NCI-H1436 (cell line): ENCODE measurements at places on chromosomes 12 and 14.

DNA sequence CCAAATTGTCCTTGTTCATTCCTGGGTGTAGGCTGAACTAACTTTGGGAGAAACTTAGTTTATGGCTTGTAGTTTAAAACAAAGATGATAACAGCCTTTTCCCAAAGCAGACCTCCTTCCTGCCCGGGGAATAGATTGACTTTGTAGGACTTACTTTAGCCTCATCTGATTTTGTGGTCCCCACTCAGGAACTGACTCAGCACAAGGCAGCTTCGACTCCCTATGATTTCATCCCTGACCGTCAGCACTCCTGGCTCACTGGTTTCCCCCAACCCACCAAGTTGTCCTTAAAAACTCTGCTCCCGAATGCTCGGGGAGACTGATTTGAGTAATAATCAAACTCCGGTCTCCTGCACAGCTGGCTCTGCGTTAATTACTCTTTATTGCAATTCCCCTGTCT is 40.1 kb upstream of the DDHD1 start:
- DNase-seq: no peak

GRCh38 chr12:6754411-6754810 is 1.5 kb upstream of the MLF2 start:
- no peak for DNase-seq

DNA sequence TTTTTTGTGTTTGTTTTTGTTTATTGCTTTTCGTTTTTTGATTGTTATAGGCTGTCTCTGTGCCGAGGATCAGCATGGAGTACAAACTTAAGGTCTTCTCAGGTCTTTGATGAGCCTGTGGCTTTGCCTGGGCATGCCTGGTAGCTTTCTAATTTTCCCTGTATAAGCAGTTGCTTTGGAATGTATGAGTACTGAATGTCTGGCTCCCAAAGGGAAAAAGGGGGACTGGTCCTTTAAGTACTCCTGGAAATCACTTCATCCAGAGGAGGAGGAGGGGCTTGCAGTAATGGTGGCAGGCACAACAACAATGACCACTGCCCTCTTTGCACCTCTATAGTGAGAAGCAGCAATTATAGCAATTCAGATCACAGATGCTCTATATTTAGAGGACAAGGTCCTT is 67.6 kb upstream of the TTC7B start:
- no peak for DNase-seq

- no peak for DNase-seq
Observed at GRCh38 chr12:119592232-119592631, 1.3 kb upstream of the TMEM233 start.

- DNase-seq: no peak
Observed at GRCh38 chr12:13443498-13443897, 247.0 kb downstream of the EMP1 start.

DNA sequence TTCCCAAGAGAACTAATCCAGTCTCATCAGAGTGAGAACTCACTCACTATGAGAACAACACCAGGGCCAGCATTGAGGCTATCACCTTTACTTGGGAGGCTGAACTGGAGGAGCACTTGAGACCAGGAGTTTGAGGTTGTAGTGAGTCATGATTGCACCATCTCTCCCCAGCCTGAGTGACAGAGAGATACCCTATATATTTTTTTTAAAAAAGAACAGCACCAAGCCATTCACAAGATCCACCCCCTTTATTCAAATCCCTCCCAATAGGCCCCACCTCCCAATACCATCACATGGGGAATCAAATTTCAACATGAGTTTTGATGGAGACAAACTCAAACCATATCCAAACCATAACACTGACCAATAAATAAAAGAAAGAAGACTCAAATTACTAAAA is 3.7 kb upstream of the TMX1 start:
- no peak for DNase-seq

- DNase-seq: no peak
Observed at GRCh38 chr12:49787672-49788071, 40.5 kb downstream of the NCKAP5L start.

DNA sequence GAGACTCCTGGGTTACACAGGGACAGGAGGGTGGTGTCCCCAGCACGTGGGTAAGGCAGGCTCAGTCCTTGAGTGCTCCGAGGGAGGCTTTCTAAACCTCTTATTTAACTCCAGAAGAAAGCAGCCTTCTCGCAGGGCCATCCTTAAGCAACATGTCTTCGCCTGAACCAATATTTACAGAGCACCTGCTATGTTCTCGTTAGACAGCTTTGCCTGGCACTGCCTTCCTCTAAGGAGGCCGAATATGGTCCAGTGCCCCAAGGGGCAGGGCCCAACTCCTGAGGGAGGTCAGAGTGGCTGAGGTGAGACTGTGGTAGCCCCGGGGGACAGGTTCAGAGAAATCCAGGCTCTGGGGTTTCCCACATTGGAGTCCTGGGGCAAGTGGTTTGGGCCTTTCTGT is 2.1 kb upstream of the SCARB1 start:
- no peak for DNase-seq

DNA sequence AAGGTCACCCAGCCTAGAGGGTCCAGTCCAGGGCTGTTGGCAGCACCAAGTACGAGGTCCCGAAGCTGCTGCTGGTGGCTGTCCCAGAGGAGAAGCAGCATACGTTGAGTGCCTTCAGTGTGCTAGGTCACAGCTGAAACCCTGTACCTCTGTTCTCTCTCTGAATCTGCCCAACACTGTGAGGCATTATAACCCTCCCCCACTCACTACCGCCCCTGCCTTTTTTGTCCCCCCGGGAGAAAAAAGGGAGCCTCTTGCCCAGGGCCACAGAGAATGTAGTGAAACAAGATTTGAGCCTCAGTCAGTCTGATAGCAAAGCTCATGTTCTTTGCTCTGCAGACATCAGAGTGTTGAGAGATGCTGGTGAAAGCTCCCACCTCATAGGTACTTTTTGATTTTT is 53.4 kb downstream of the PPP2R5C start:
- DNase-seq: no peak

- DNase-seq: no peak
Observed at GRCh38 chr12:91702843-91703425, 442.7 kb downstream of the BTG1 start.

- no peak for DNase-seq
Observed at GRCh38 chr14:72941286-72941985, 15.2 kb downstream of the DCAF4 start.

- no peak for DNase-seq
Observed at GRCh38 chr14:36773558-36773957, 111.9 kb downstream of the PAX9 start.

- DNase-seq: no peak
Observed at GRCh38 chr12:76573840-76574373, 14.3 kb upstream of the OSBPL8 start.

DNA sequence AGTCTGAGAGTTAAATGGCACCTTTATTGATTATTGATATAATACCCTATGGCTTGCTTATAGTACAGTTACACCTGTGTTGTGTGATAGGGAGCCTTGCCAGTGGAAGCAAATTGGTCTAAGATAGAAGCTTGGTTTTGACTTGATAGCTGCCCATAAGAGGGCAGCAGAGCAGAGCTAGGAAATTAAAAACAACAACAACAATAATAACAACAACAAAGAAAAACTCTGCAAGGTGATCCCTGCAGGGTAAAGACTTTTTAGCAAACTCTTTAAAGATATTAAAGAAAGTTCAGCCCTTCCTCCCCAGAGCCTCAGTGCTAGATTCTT is 18.0 kb upstream of the RNASE10 start:
- DNase-seq: no peak

- DNase-seq: peak; percentile 17
Observed at GRCh38 chr12:21296751-21297406, 37.8 kb downstream of the SLCO1A2 start.

- DNase-seq: no peak
Observed at GRCh38 chr12:106271575-106272505, 24.0 kb upstream of the CKAP4 start.

GRCh38 chr12:79121486-79121885 is 256.9 kb downstream of the SYT1 start:
- no peak for DNase-seq

DNA sequence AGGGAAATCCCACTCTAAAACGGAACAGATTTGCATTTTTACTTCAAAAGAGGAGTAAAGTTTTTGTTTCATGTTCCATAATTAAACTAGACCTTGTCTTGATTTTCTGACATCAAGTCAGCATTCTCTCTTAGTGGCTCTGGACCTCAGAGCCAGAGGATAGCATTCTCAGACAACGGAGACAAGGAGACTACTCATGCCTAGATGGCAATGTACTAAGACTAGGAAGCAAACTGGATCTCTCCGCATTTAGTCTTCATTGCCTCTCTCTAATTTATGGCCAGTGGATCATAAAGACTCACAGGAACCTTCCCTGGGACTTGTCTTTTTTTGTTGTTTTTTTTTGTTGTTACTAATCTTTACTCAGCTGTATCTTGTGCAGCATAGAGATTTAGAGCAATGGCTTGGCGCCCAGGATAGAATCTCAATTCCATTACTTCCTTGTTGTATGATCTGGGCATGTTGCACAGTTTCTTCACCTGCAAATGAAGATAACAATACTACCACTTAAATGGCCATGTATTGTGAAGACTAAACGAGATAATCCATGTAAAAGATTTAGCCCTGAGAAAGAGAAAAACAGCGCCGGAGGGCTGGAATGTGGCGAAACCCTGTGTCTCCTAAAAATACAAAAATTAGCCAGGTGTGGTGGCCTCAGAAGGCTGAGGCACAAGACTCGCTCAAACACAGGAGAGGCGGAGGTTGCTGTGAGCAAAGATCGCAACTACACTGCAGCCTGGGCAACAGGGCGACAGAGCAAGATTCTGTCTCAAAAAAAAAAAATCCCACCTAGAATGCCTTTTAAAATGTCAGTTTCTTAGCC is 4.0 kb upstream of the GEMIN2 start:
- no peak for DNase-seq

DNA sequence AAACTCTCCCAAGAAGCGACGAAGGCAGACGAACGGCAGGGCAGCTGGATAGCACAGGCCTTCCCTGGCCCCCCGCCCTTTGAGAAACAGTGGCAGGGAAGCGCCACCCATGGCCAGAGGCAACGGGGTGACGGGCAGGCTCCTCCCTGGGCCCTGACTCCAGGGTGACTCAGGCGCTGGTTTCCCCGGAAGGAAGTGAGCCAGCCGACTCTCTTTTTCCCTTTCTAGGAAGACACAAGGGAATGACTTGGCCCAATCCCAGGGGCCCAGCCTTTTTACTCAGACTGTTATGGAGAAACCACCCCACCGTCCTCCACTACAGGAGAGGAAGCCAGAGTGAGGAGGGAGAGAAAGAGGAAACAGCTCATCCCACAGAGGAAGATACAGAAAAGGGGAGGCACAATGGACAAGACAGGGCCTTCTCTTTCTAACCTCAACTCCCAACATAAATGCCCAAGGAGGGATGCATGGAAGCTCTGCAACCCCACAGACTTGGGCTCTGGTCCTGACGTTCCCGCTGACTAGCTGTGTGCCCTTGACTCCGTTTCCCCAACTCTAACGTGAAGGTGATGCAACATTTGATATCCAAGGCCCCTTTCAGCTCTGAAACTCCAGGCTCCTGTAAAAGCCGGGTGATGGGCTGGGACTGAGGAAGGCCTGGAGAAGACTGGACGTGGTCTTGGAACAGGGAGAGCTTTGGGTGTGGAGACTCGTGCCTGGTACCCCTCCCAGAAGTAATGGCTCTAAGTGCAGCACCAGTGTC is 27.9 kb downstream of the ACTN1 start:
- DNase-seq: no peak

DNA sequence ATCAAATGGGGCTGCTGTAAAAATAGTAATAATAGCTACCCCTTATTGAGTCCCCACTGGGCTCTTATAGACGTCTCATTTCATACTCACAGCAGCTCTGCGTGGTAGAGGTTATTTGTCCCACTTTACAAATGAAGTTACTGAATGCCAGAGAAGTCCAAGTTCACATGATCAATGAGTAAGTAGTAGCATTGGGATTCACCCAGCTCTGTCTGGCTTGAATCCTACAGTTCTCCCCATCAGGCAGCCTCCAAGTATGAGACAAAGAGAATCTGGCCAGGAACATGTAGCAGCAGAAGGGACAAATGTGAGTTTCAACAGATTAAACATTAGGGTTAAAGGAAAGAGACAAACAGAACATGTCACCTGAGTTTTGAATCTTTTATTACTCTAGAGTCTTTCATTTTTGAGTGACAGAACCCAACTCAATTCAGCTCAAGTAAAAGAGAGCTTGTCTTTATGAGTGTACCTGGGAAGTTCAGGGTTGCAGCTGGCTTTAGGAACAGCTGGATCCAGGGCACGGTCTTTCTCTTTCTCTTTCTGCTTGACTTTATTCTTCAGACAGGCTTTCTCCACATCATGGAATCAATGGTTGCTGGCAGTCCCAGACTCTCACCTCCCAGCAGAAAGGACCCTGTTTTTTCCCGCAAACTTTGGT is 64.1 kb upstream of the JDP2 start:
- no peak for DNase-seq

GRCh38 chr12:95328708-95329107 is 111.1 kb downstream of the VEZT start:
- DNase-seq: no peak

- DNase-seq: no peak
Observed at GRCh38 chr12:125249066-125249824, 184.0 kb downstream of the AACS start.

- no peak for DNase-seq
Observed at GRCh38 chr14:102050625-102051024, 36.2 kb downstream of the HSP90AA1 start.

DNA sequence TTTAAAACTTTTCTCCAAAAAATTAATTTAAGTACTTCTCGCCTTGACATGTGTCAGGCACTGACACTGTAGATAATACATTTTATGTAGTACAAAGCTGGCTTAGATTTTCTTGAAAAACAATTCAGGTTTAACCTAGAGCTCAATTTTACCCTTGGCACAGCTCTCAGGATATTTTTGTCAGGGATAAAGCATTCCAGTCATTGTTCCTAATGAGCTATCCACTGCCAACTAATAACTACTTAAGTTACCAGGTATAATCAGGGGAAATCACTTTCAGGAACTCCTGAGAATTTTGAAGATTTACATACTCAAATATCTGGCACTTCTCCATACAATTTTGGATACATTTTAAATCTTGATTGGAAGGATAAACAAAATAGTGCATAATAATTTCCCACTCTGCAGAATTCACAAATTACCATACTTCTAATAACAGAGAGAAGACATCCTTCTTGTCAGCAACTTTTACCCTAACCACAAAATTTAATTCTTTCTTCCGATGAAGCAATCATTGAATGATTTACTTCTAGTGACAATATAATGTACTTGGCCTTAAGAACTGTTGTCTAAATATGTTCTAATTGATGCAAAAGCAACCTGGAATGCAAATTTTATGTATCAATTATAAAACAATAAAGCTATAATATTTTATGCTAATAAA is 4.8 kb downstream of the RASSF9 start:
- DNase-seq: no peak

DNA sequence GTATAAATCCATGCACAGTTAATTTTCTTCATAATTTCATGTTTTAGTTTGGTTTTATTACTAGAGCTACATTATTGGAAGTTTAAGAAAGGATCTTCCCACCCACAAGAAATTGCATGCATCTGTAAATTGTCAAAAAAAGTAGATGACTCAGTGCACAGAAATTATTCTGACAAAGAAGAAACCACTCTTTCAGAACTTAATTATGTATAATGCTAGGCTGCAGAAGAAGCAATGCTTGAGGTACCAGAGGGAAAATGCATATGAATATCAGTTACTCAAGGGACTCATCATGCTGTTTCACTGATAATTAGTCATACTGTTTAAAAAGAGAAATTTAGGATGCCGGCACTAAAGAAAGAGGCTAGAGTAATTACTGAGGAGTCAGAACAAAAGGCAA is 147.0 kb downstream of the SLC16A7 start:
- no peak for DNase-seq

- no peak for DNase-seq
Observed at GRCh38 chr12:47776471-47777143, 3.6 kb downstream of the SLC48A1 start.

- no peak for DNase-seq
Observed at GRCh38 chr14:76810953-76811400, 1.7 kb downstream of the ANGEL1 start.
